ENCODE measurements at places on chromosomes 2 and 18.

DNA sequence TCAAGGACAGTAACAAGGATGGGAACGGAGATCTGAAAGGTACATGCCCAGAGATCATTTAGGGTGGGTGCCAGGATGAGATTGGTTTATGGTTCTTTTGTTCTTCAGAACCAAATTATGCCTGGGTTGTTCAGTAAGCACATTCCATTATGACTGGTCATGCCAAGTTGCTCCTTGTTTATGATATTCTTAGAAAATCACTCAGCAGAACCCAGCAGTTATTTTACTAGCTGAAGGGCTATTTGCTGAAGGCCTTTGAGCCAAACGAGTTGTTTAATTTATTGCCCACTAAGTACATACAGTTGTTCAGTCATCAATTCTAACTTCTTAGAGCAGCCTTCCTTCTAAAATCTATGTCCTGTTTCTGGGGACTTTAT lies 635 bp downstream of the SLC3A1 start:
- H3K4me3 ChIP-seq, result no peak overlapping the region
- no peak overlapping the region for H3K27ac ChIP-seq
- no peaks in the 10 kb centered on the region for H3K4me1 ChIP-seq
- no peaks in the 10 kb centered on the region for H3K27me3 ChIP-seq
- no peaks in the 10 kb centered on the region for H3K36me3 ChIP-seq

GRCh38 chr2:176817061-176817565 lies 395.5 kb upstream of the HNRNPA3 start:
- no peak overlapping the region for H3K27ac ChIP-seq
- no peaks in the 10 kb centered on the region for H3K4me1 ChIP-seq
- H3K4me3 ChIP-seq, result no peak overlapping the region
- no peak for DNase-seq
- no peaks in the 10 kb centered on the region for H3K36me3 ChIP-seq
- H3K27me3 ChIP-seq, result peaks cover 11% of the 10 kb centered on the region

DNA sequence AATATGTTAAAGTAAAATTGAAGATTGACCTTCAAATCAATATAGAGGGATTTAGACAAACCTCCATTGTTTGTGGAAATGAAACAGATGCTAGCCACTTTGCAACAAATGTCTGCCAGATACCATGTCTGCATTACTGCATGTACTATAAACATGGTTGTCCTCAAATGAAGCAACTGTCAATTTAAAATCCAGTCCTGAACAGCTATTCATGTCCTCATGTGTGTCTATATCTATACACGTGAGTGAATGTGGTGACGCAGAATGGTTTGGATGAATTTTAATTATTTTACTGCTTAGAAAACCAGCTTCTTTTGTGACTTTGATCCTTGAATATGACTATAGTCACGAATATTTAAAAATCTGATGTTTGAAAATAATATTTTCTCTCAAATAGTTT lies 71.5 kb downstream of the NYAP2 start:
- no peak overlapping the region for H3K4me3 ChIP-seq
- H3K4me1 ChIP-seq, result no peaks in the 10 kb centered on the region
- no peaks in the 10 kb centered on the region for H3K27me3 ChIP-seq
- no peaks in the 10 kb centered on the region for H3K36me3 ChIP-seq
- H3K27ac ChIP-seq, result no peak overlapping the region

- H3K4me1 ChIP-seq, result peaks cover 13% of the 10 kb centered on the region
- no peak for DNase-seq
- no peaks in the 10 kb centered on the region for H3K27me3 ChIP-seq
- H3K27ac ChIP-seq, result no peak overlapping the region
- peaks cover 42% of the 10 kb centered on the region for H3K36me3 ChIP-seq
Observed at GRCh38 chr2:39433586-39434195, 3.4 kb downstream of the MAP4K3 start.

DNA sequence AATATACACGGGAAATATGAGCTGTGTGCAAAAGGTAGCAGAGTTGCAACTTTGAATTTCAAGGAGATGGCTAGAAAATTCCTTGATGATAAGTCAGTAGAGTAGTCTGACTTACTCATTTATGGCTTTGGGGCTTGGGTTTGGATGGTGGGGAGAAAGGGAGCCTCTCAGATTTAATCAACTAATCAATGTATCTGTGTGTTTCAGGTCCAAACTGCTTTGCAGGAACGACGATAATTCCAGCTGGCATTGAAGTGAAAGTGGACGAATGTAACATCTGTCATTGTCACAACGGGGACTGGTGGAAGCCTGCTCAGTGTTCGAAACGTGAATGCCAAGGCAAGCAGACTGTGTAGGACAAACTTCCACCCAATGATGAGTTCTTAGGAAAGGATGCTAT lies 164.6 kb downstream of the VWC2L start:
- H3K4me1 ChIP-seq, result peaks cover 7% of the 10 kb centered on the region
- no peak overlapping the region for H3K27ac ChIP-seq
- H3K27me3 ChIP-seq, result no peaks in the 10 kb centered on the region
- no peaks in the 10 kb centered on the region for H3K36me3 ChIP-seq

- peak overlapping the region; percentile 100 for H3K27ac ChIP-seq
- peaks cover 17% of the 10 kb centered on the region for H3K4me1 ChIP-seq
- H3K4me3 ChIP-seq, result peak overlapping the region; percentile 89
- peaks cover 20% of the 10 kb centered on the region for H3K36me3 ChIP-seq
- DNase-seq, result peak; percentile 77
Observed at GRCh38 chr2:202032846-202033316, 774 bp upstream of the FZD7 start.

- no peaks in the 10 kb centered on the region for H3K27me3 ChIP-seq
- DNase-seq, result no peak
- H3K27ac ChIP-seq, result no peak overlapping the region
- peaks cover 2% of the 10 kb centered on the region for H3K36me3 ChIP-seq
Observed at GRCh38 chr2:210009126-210009525, 6.7 kb downstream of the RPE start.

GRCh38 chr2:441258-442022 lies 153.5 kb upstream of the ALKAL2 start:
- H3K27ac ChIP-seq, result no peak overlapping the region
- H3K4me1 ChIP-seq, result no peaks in the 10 kb centered on the region
- no peaks in the 10 kb centered on the region for H3K36me3 ChIP-seq

DNA sequence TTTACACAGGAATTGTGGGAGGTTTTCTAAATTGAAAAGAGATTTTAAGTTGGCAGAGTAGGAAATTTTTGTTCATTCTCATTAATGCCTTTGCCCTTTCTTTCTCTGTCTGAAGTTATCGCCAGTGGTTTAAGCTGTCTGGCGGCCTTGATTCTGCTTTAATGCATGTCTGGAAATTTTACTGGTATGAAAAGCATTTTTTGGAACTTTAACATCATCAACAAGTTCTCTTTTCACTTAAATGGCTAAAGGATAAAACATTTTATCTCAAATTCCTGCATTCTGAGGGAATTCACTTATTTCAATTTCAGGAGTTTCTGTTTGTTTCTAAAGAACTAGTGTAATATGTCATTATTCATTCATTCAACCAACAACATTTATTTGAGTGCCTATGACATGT lies 233.9 kb upstream of the FOSL2 start:
- H3K27me3 ChIP-seq, result no peaks in the 10 kb centered on the region
- H3K4me1 ChIP-seq, result no peaks in the 10 kb centered on the region
- no peak for DNase-seq

DNA sequence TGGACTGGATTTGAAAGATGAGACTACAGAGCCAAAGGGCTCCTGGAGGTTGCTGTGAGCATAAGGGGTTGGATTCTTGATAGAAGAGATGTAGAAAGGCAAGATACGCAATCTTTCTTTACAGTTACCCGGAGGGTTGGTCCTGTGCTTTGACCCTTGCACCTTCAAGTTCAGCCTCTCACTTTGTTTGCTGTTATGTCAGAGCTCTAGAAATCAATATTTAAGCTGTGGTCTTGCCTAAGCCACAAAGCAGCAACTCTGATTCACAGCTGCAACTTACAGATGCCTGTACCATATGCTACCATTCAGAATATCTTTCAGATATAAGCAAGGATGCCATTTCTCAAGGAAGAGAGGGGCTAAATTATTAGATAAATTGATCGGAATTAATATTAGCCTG lies 943.1 kb upstream of the LRRTM1 start:
- no peak overlapping the region for H3K4me3 ChIP-seq
- peaks cover 3% of the 10 kb centered on the region for H3K4me1 ChIP-seq
- no peaks in the 10 kb centered on the region for H3K27me3 ChIP-seq
- no peaks in the 10 kb centered on the region for H3K36me3 ChIP-seq
- H3K27ac ChIP-seq, result no peak overlapping the region
- DNase-seq, result no peak

DNA sequence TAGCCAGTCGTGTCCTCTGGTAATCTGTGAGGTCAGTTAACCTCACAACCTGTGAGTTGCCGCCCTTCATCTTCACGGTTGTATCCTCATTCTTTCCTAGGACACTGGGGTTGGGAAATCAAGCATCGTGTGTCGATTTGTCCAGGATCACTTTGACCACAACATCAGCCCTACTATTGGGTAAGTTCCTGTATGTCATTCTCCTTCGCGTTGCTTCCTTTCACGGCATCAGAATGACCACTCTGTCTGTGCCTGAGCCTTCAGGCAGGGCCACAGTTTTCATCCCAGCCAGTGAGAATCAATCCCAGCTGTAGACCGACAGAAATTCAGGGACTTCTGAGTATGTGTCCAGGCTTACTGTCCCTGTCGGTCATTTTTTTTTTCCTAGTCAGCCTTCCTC lies 67.1 kb downstream of the RAB31 start:
- DNase-seq, result no peak
- H3K4me1 ChIP-seq, result peaks cover 6% of the 10 kb centered on the region
- H3K27me3 ChIP-seq, result no peaks in the 10 kb centered on the region

DNA sequence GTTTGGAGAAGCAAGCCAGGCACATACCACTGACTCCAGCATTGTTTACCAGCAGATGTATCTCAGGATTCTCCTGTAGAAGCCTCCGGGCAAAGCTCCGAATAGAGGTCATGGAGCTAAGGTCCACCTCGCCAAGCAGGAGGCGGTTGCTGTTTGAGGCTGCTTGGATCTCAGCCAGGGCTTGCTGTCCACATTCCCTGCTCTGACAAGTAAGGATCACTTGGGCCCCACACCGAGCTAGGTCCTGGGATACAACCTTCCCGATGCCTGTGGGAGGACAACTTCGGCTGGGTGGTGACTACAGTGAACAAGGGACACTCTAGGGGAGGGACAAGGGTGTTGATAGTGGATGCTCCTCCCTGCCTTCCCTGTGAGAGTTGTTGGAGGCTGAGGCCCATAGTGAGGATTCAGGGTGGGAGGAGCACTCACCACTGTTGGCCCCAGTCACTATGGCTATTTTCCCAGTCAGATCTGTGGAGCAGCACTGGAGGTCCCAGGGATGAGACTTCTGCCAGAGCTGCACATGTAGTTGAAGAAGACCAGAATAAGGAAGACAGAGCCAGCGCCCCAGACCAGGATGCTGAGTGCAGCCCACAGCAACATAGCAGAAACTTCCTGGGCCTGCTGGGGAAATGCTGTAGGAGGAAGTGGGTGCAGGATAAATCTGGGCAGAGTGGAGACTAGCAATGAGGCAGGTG lies 8.3 kb downstream of the C2orf81 start:
- peak overlapping the region; percentile 63 for H3K4me3 ChIP-seq
- H3K4me1 ChIP-seq, result no peaks in the 10 kb centered on the region
- H3K27ac ChIP-seq, result no peak overlapping the region
- H3K36me3 ChIP-seq, result no peaks in the 10 kb centered on the region
- no peak for DNase-seq
- H3K27me3 ChIP-seq, result no peaks in the 10 kb centered on the region

Measured in neuronal stem cell (in vitro differentiated cells).